ENCODE measurements at places on chromosomes 11 and 22.

- DNase-seq = no peak
Observed at GRCh38 chr22:22968366-22968765, 80.8 kb downstream of the IGLL5 start.

GRCh38 chr11:113034576-113034975 lies 73.4 kb downstream of the NCAM1 start:
- no peak for DNase-seq

DNA sequence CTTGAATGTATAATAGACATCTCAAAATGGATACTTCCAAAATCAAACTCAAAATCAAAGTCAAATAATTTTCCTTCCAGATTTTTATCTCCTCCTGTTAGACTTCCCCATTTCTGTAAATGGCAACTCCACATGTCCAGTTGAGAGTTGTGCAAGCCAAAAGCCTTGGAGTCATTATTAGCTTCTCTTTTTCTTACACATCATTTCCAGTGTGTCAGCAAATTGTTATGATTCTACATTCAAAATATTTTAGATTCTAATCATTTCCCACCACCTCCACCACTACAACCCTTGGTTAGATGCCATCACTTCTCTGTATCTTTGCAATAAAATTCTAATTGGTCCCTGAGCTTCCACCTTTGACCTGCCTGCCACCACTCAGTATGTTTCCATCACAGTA lies 155.7 kb downstream of the CNTN5 start:
- no peak for DNase-seq

DNA sequence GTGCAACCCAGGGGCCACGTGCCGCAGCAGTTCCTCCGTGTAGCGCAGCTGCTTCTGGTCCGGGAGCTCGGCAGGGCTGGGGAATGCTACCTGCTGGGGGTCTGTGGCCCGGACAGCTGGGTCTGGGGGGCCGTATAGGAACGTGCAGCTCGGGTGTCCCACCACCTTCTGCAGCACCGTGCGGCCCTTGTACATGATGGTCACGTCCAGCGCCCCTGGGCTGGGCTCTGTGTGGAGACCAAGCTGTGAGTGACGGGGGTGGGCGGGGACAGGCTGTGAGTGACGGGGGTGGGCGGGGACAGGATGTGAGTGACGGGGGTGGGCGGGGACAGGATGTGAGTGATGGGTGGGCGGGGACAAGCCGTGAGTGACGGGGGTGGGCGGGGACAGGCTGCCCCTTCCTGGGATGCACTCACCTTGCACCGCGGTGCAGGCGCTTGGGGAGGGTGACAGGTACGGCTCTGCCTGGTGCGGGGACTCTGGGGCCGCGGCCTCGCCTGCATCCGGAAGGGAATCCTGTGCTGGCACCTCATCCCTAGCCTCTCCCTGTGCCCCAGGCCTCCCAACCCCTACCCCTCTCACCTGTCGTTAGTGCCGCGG lies 2.3 kb downstream of the IRF7 start:
- peak; percentile 74 for DNase-seq

GRCh38 chr11:121533601-121534000 lies 80.8 kb upstream of the SORL1-AS1 start:
- DNase-seq = no peak

GRCh38 chr11:128528294-128528693 lies 59.1 kb downstream of the ETS1 start:
- no peak for DNase-seq

DNA sequence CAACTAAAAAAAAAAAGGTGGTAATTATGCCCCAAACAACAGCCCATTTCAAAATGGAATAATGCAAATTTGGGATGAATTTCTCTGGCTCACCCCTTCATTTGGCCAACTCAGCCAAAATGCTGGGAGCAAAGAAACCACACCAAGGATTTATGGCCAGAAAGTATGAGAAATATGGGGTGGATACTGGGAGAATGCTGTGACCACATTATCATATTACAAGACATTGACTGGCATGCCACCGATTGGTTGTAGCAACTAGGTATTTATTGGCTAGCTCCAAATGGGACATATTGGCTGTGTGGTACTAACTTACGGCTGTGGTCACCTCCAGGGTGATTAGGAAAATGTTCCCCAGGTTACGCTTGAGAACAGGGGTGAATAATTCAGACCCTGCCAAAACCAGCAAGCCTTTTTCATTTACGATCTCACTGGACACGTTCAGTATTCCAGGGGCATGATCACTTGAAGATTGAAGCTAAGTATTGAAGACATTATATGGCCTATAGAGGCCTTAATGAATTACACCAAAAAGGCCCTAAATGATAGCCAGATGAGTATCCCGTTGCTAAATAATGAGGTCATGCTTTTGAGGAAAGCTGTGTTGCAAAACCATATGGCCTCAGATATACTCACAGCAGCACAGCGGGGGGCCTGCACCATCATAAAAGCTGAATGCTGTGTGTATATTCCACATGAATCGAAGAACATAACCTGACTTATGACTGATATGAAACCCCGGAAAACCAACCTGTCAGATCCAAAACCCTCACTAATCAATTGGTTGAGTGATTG lies 3.8 kb upstream of the FDX1 start:
- no peak for DNase-seq

DNA sequence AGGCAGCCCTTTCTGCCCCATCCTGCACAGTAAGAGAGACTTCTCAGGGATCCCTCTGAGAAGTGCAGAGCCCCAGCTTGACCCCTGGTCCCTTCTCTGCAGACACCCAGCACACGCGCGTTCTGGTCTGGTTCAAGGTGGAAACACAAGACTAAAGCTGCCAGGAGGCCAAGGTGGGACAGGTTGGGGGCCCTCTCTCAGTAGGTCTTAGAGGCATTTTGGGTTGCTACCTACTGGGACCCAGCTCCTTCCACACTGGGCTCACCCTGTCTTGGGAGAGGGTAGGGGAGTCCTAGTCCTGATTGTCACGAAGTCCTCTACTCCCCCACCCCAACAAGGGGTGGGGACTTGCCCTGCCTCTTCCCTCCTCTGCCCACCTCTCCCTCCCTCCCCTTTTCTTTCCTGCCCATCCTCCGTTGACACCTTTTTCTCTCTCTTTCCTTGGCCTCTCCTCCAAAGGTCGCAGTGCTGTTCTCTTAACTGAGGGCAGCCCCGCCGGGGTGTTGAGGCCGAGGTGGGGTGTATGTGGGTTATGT lies 763 bp upstream of the SOX10 start:
- DNase-seq = no peak

DNA sequence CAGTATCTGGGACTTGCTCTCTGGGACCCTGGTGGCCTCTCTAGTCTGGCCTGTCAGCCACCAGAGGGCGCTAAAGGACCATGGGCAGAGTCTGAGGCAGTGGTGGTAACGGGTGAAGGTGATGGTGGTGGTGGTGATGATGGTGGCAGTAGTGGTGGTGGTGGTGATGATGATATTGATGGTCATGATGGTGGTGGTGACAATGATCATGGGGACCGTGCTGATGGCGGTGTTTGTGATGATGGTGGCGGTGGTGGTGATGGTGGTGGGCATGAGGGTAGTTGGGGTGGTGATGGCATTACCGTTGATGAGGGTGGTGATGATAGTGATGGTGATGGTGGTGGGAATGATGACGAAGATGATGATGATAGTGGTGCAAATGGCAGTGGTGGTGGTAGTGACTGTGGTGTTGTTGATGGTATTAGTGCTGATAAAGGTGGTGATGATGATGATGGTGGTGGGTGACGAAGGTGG lies 16.0 kb downstream of the TRPM5 start:
- peak; percentile 57 for DNase-seq

DNA sequence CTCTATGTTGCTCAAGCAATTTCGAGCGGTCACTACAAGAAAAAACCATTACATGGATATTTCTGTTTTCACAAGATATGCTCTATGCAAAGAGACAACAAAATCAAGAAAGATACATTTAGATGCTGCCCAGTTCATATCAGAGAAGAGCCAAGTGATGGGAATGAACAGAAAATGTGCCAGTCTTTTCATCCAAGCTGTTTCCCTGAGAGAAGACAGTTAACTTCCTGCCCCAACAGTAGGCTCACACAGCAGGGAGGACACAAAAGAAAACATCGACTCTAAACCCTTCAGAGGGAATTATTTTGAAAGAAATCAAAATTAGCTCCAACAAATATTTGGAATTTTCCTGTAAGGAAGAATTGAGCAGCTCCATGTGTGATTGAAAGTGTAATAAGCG lies 11.6 kb downstream of the JAML start:
- no peak for DNase-seq

DNA sequence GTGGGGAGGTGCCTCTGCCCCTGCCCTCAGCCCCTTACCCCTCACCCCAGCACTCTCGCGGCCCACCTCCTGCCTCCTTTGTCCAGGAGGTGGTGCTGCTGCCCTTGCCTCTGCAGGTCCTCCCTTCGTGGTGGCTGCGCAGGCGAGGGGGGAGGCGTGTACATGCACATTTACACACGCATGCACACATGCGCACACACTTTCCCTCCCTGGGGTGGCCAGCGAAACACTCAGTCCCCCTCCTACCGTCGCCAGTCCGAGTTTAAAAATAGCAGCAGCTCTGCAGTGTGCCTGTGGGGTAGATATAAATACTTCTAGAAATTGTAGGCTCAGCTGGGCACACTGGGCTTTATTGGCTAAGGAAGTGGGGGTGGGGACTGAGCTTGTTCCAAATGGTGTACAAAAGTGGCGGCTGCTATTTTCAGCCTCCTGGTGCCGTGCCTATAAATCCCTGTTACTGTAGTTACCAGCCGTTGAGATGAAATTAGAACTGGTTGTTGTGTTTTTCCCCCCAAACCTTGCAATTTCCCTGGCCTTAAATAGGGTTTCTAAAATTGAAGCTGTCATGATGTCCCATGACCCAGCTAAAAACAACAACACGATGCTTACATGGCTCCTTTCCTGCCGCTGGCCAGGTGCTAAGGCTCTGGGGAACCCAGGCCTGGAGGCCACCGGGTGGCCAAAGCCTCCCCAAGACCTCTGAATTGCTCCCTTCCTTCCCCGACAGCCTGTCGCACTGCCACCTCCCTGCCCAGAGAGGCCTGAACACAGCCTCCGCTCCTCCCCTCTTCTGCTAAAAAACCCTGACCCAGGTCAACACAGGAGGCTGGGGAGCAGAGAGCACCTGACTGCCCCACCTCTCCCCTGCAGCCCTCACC lies 12.4 kb downstream of the PICK1 start:
- no peak for DNase-seq

Data from stimulated activated CD8-positive, alpha-beta memory T cell treated with anti-CD3 and anti-CD28 coated beads, Interleukin-4, amount 100 ng/mL, for 4 hours (primary cell).